ENCODE measurements at places on chromosomes 5 and 9.

- no peak for DNase-seq
These were observed 144.6 kb upstream of the RPS23 start for GRCh38 chr5:82422751-82423181.

- no peak for DNase-seq
These were observed 714 bp downstream of the UBE2D2 start for GRCh38 chr5:139561655-139562451.

GRCh38 chr5:142100307-142100706 is 8.3 kb upstream of the NDFIP1 start:
- no peak for DNase-seq

DNA sequence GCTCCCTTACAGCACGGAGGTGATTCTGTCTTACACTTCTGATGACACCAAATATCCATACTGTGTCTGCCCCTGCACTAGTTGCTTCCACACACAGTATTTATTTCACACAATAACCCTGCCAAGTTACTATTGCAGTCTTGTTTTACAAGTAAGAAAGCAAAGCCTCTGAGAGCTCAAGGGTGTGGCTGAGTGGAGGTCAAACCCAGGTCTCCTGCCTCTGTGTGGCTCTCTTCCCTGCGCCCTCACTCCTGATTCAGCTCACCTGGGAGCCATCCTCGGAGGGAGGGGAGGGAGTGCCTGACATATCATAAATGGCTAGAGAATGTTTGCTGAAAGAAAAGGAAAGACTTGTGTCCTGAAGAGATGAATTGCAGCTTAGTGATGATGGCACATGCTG is 41.0 kb downstream of the MVB12B start:
- no peak for DNase-seq

DNA sequence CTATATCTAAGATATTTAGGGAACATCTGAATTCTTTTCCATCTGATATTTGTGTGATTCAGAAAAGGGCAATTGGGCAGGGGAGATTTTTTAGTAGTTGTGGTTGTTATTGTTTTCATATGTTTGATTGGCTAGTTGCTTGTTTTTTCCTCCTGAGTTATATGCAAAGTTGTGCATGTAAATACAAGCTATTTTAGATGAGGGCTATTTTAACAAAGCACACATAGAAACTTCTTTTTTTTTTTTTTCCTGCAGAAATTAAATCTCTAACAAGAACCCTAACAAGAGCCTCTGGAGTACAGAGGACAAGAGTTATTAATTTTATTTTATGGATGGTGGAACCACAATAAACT is 559.1 kb downstream of the CETN3 start:
- DNase-seq: no peak

- DNase-seq: no peak
These were observed 82.1 kb upstream of the RUSC2 start for GRCh38 chr9:35407846-35408245.

DNA sequence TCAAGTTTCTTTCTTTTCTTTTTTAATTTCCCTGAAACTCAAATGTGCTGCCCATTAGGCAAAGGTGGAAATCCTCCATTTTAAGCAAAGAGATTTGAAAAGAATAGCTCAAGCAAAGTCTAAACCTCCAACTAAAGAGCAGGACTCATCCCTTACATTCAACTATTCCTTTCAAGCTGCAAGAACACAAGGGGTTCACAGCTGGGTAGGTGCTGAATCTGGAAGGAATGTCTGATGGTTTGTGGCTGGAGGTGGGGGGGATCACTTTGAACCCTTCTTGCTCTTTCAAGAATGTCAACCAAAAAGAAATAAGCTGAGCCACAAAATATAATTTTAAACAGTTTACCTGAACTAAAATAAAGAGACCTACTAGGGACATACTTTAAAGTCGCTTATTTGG is 375.7 kb upstream of the CDH10 start:
- DNase-seq: no peak

GRCh38 chr5:89072842-89073672 is 190.1 kb upstream of the MEF2C start:
- DNase-seq: no peak

DNA sequence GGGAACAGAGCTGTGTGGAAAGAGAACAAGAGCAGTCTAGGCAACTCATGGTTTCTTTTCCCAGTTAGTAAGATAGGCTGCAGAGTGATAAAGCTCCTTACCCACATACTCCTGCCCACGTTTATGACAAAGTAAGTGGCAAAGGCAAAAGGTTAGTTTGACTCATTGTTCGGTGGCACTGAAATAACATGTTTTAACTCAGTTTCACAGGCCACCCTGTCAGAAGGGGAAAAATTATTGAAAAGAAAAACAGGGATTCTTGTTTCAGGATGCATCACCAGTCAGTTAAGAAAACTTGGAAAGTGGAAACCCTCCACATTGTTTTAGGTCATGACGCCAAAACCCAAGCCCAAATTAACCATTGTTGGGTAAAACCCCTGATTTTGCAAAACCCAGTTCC is 22.3 kb upstream of the DAB2 start:
- DNase-seq: no peak

DNA sequence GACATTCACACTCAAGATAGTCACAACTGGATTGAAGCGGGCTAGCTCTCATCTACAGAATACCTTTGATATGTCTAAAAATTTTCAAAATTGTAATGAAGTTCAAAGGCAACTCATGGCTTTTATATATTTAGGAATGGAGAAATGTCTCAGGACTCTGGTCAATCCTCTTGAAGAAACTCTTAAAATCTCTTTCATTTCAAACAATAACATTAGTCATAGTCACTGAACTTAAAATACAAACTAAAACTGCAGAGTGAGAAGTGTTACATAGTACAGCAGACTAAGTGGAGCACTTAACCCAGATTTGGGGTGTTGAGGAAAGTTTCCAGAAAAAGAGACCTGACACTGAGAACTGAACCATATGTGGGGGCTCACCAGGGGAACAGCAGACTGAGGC is 20.7 kb downstream of the FANCC start:
- DNase-seq: no peak

GRCh38 chr9:137789295-137789895 is 88.2 kb upstream of the CACNA1B start:
- DNase-seq: no peak

GRCh38 chr5:55146543-55147151 is 13.3 kb upstream of the GPX8 start:
- peak; percentile 67 for DNase-seq

DNA sequence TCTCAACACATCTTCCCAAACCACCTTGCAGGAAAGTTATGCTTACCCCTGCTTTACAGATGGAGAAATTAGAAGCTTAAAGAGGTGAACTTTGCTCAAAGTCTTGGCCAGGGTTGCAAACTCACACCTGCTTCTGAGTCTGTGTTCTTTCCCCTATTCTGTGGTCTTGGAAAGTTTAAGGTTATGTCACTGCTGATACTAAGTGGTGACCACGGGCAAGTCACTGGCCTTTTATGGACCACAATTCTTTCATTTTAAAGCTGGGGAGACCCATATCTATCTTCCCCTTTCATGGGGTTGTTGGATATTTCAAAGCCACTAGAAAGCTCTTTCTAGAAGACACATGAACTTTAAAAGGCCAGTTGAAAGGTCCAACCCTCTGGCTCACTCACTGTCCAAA is 95.4 kb upstream of the KLF4 start:
- no peak for DNase-seq

DNA sequence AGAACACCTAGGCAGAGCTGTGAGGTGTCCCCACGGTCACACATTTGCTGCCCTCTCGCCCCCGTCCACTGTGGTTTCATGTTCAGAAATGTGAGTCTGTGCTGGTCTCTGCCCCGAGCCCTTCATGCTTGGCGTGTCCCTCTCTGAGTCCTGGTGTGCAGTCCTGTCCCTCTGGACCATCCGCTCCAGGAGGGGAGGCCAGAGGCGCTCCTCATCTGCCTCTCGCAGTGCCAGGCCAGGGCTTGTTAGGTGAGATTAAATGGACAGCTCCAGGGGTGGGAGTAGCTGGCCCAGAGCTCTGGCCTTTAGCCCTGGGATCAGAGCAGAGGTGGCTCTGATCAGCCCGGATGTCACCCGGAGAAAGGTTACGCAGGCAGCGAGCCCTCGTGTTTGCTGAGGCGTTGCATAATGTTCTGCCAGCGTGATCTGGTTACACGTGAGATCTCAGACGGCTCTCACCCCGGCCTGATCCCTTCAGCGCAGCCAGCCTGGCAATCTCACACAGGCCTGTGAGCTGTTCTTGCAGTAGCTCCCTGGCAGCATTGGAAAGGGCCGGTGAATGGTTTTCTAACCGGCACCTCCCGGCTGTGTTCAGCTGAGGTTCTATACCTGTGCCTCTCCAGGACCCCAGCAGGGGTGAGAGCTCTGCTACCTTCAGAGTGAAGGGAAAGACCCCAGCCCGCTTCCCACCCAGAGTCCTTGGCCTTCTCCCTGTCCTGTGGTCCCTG is 24.5 kb downstream of the PTGES2 start:
- DNase-seq: peak; percentile 48

GRCh38 chr5:154288145-154288544 is 97.6 kb downstream of the GALNT10 start:
- no peak for DNase-seq

- no peak for DNase-seq
These were observed 20.8 kb upstream of the CERCAM start for GRCh38 chr9:128399861-128400260.

GRCh38 chr5:115708819-115709477 is 83.1 kb upstream of the TMED7 start:
- DNase-seq: no peak

All from NCI-H1092 treated with DMSO at 0.1 percent for 48 hours (cell line).